ENCODE measurements at places on chromosomes 11 and 22. TPM values are rescaled to one million over a fixed set of nuclear protein-coding genes. Genes with fewer than 3 reads are reported as not detected.

GRCh38 chr22:42076764-42077485 lies 2.6 kb upstream of the SMDT1 start:
- no peak for DNase-seq

- DNase-seq: no peak
These were observed 93.4 kb downstream of the SHANK2 start for GRCh38 chr11:71158936-71159335.

GRCh38 chr11:60774726-60775125 lies 10.4 kb upstream of the MS4A10 start:
- DNase-seq: no peak

GRCh38 chr11:87603887-87604286 lies 566.2 kb downstream of the TMEM135 start:
- DNase-seq: no peak

DNA sequence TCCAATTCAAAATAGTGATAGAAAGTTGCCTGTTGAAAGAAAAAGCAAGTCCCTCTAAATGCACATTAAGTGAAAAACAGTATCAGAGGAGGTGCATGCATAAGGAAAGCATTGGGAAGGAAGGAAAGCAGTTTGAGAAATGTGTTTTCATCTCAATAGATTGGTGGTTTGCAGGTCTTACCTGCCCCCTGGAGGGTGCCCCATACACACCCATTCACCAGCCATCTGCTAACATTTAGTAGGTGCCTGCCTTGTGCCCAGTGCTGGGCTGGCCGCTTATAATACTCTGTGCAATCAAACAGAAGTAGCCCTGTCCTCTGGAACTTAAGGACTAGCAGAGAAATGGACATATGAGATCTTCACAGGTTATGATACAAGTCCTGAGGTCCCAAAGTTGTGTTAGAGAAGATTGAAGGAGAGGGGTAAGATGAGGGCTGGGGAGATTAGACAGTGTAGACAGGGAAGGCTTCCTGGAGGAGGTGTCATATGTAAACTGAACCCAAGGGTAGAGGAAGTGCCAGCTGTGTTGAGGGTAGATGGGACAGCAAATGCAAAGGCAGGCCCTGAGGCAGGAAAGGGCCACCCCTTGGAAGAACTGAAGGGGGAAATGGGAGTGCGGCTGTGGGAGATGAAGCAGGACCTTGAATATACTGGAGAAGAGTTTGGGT lies 184.2 kb downstream of the MN1 start:
- no peak for DNase-seq

GRCh38 chr22:23970816-23971486 lies 3.3 kb downstream of the DDT start:
- DNase-seq: no peak

- no peak for DNase-seq
These were observed 116.7 kb upstream of the KIRREL3 start for GRCh38 chr11:127117231-127117739.

Gene DCPS
- total RNA-seq: 14.6 TPM

Gene MRGPRX3
- not detected for total RNA-seq

Gene OR52H1
- total RNA-seq: not detected
